ENCODE measurements at places on chromosomes 12 and 14. TPM values are rescaled to one million over a fixed set of nuclear protein-coding genes. Genes with fewer than 3 reads are reported as not detected.

- DNase-seq: no peak
Measured at GRCh38 chr12:8127138-8127537, 3.7 kb downstream of the CLEC4A start.

- no peak for DNase-seq
Measured at GRCh38 chr12:8913702-8914032, 642 bp upstream of the PHC1 start.

The CLEC4D gene
- 0.12 TPM for total RNA-seq

The CISTR gene
- total RNA-seq: not detected

- no peak for DNase-seq
Measured at GRCh38 chr12:128783129-128783574, 40.6 kb downstream of the SLC15A4 start.
